ENCODE measurements at places on chromosomes 1 and 21.

GRCh38 chr21:36756527-36756926 is 57.6 kb downstream of the SIM2 start:
- DNase-seq, result peak; percentile 25

- DNase-seq, result no peak
Measured at GRCh38 chr1:162939035-162939434, 78.1 kb upstream of the CCDC190 start.

- peak; percentile 38 for DNase-seq
Measured at GRCh38 chr1:240093120-240093961, 1.7 kb downstream of the FMN2 start.

- no peak for DNase-seq
Measured at GRCh38 chr1:230501849-230502248, 75.7 kb upstream of the PGBD5 start.

DNA sequence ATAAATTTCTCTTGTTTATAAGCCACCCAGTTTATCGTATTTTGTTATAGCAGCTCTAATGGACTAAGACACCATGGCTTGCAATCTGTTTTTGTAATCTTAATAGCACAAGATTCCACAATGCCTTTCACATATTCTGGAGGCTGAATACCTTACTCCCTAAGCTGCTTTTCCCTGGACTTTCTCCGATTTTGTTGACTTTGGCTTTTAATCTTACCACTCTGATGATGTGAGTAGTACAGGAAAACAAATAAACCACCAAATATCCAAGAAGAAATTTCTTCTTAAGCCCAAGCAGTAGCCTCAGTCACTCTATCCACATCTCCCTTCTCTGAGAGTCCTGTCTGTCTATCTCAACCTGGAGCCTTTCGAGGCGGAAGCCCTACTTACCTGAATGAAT is 838.6 kb downstream of the LTN1 start:
- DNase-seq, result no peak
